ENCODE measurements at places on chromosomes 7 and 10. TPM values are rescaled to one million over a fixed set of nuclear protein-coding genes. Genes with fewer than 3 reads are reported as not detected.
A peak's percentile ranks its signal among the peaks of the same experiment; 100 is the strongest.

Gene MYO1G
- total RNA-seq: 0.83 TPM

DNA sequence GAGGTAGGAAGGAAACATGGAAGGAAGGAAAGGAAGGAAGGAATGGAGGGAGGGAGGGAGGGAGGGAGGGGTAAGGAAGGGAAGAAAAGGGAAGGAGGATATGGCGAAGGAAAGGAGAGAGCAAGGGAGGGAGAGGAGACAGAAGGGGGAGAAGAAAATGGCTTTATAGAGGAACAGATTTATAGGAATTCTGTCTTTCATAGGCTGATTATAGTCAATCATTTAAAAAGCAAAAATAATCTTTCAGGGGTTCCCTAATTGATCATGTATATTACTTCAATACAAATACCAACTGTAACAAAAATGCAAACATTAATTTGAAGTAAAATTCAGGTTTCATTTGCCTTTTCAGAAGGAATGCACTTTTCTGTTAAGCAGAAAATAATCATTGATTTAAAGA is 519.1 kb downstream of the MDFIC start:
- no peak for DNase-seq

DNA sequence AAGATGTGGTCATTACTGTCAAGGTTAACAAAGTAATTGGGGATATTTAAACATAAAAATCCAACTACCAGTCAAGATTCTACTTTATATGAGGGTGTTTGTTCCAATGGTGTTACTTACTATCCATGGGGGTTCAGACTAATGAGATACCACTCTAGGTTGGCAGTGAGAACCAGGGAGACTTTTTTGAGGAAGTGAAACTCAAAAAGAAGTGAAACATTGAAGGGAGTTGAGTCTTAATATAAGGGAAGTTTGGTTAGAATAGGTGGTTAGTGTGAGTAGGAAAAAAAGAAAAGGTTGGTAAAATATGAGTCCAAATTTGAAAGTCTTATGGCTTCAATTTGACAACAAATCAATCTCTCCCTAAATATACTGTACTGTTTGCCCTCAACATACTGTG is 123.6 kb upstream of the ANK3 start:
- no peak for DNase-seq

Gene GHRHR
- total RNA-seq: not detected

DNA sequence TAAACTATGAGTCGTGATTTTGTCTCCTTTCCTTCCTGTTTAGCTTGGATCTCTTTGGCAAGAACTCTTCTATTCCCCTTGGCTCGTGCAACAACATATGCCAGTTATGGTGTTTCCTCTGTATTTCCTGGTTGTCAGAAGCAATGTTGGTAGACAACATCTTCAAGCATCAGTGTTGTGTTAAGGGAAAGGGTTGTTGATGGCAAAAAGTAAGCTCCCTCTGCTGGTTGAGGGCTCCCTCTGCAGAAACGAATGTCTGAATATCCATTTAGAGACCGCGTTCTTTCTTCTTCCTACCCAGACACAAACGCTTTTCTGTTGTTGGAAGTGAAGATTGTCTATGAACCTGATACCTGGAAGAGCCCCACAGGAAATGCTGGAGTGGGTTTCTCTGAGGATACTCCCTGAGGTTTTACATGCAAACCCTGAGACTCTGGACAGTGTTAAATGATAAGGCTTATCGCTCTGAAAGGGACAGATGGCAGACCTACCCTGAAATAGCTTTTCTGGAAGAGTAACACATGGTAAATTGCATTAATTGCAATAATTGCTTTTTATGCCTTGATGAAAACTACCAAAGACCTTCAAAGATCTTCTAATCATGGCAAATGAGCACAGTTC is 23.5 kb upstream of the C1QL3 start:
- peak; percentile 23 for DNase-seq

Gene ATAD1
- 59.5 TPM for total RNA-seq

GRCh38 chr7:50273301-50273700 is 31.2 kb upstream of the IKZF1 start:
- no peak for DNase-seq

DNA sequence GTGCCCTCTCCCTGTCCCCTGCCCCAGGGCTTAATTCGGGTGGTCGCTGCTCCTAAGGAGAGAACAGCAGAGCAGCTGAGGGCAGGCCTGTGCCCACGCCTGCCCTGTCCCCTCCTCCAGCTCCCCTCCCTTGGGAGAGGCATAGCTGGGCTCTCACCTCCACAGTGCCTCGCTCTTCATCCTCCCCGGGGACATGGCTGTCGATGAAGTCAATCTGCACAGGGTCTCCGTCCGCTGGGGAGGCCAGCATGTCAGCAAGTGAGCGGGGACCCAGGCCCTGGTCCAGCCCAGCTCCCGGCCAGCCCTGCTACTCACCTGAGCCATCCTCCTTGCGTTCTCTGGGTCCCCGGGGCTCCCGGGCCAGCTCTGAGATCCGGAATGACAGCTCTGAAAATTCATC is 3.8 kb upstream of the SAP25 start:
- no peak for DNase-seq

- no peak for DNase-seq
These were observed 26.5 kb upstream of the GPR141 start for GRCh38 chr7:37656913-37657530.

Gene LFNG
- total RNA-seq: 6.8 TPM

Gene NKX1-2
- not detected for total RNA-seq

- DNase-seq: no peak
These were observed 12.8 kb downstream of the LRRN3 start for GRCh38 chr7:111103678-111104274.

DNA sequence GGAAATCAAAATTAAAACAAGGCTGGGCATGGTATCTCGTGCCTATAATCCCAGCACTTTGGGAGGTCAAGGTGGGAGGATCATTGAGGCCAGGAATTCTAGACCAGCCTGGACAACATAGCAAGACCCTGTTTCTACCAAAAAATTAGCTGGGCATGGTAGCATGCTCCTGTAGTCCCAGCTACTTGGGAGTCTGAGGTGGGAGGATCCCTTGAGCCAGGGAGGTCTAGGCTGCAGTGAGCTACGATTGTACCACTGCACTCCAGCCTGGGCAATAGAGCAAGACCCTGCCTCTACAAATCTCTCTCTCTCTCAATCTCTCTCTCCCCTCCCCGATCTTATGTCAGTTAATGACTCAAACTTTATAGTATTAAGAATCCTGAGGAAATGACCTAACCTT is 3.8 kb downstream of the KPNA7 start:
- DNase-seq: no peak

- DNase-seq: no peak
These were observed 230.0 kb upstream of the HABP2 start for GRCh38 chr10:113322843-113323242.

All from myocyte (in vitro differentiated cells).